ENCODE measurements at places on chromosomes 7 and 10.

- no peak for DNase-seq
Observed at GRCh38 chr10:7583626-7584025, 83.1 kb downstream of the ITIH5 start.

DNA sequence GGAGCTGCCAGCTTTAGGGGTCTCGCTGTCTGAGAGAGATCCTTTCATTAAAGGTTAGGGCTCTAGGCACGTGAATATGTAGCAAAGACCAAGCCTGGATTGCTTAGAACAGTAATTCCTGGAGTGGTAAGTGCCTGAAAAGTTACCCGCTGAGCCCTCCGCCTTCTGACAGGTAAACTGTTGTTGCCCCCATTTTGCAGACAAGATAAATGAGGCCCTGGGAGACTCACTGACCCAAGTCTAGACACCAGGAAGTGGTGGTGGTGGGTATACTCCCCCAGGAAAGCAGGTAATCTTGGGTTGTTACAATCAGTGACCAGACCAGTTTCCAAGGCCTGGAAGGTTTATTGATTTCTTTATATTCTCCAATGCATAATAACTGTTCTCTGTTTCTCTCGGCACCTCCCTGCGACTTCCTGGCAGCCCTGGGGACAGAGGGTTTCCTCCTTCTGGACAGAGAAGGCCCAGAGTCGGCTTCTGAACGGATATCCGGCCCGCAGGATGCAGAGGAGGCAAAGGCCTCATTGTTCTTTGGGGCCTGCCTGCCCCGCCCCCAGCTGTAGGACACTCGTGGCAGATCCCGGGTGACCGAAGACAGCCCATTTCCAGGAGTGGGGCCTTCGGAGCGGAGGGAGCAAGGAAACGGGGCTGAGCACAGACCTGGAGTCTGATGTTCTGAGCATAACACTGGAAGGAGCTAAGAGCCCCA is 1.3 kb upstream of the GRK5 start:
- DNase-seq: peak; percentile 60

GRCh38 chr10:73867126-73867807 is 7.1 kb downstream of the CAMK2G start:
- no peak for DNase-seq

- DNase-seq: no peak
Observed at GRCh38 chr10:71547876-71548846, 151.4 kb downstream of the CDH23 start.

GRCh38 chr10:22723343-22723779 is 9.0 kb upstream of the PIP4K2A start:
- DNase-seq: no peak

GRCh38 chr7:97179454-97180104 is 62.1 kb downstream of the SDHAF3 start:
- DNase-seq: no peak

DNA sequence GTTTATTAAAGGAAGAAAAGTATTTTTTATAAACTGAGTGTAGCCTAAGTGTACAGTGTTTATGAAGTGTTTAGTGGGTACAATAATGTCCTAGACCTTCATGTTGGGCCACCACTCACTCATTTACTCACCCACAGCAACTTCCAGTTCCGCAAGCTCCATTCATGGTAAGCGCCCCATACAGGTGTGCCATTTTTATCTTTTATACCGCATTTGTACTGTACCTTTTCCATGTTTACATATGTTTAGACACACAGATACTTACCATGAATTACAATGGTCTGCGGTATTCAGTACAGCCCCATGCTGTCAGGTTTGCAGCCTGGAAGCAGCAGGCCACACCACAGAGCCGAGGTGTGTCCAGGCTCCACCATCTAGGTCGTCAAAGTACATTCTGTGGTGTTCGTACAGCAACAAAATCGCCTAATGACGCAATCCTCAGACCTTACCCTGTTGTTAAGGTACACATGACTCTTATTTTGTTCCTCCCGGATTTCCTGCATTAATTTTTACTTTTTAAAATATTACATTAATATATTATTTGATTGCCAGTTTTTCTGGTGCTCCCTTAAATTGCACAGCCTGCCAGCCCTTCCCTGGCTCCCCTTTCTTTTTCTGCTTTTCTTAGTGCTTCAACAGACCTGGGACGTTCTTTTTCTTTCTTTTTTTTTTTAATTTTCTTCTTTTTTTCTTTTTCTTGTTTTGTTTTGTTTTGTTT is 881 bp upstream of the SSBP1 start:
- no peak for DNase-seq

GRCh38 chr10:49258350-49258683 is 40.7 kb upstream of the C10orf71 start:
- no peak for DNase-seq

DNA sequence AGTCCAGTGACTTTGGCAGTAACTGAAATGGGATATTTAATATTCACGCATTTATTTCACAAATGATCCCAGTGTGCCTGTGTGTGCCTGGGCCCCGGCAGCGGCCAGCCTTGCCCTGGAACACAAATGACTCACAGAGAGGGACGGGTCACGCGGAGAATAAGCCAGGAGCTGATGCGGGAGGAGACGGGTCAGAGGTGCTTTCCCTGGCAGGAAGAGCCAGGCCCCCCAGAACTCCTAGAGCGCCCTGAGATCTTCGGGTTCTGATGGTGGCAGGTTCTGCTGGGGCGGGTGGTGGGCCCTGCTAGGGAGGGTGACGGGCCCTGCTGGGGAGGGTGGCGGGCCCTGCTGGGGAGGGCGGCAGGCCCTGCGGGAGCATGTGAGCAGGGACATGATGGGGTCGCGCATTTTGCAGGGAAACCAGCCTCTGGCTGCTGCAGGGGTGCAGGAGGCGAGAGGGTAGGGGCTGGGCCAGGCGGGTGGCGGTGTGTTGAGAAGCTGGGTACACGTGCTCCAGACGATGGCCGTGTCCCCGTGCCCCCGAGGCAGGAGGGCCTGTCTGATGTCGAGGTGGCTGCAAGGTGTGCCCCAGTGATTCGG is 84.2 kb upstream of the DIP2C start:
- peak; percentile 90 for DNase-seq

DNA sequence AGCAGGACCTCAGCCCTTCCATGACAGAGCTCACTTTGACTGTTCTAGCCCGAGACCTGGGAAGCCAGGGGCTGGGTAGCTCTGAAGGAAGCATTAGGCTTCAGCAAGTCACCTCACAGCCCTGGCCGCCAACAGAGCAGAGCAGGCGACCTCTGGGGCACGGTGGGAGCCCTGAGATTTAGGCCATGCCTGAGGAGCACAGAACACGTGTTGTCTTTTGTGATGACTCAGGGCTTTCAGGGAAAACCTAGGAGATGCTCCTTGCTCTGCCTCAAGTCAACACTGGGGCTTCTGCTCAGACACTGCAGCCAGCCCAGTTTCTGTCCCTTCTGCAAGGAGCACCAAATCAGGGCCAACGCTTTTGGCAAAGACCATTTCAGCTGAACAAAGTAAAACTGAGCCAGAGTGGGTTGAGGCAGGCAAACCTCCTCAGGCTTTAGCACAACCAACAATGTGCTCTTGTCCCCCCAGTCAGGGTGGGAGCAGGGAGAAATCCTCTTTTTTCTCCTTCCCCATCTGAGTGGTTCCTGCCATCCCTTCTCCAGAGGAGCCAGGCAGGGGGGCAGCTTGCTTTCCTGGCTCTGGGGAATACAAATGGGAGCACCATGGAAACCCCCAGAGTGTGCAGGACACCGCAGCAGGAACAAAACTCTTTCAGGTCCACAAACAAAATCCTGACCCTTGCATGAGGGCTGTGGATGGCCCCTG is 14.4 kb downstream of the CAMK2G start:
- no peak for DNase-seq

DNA sequence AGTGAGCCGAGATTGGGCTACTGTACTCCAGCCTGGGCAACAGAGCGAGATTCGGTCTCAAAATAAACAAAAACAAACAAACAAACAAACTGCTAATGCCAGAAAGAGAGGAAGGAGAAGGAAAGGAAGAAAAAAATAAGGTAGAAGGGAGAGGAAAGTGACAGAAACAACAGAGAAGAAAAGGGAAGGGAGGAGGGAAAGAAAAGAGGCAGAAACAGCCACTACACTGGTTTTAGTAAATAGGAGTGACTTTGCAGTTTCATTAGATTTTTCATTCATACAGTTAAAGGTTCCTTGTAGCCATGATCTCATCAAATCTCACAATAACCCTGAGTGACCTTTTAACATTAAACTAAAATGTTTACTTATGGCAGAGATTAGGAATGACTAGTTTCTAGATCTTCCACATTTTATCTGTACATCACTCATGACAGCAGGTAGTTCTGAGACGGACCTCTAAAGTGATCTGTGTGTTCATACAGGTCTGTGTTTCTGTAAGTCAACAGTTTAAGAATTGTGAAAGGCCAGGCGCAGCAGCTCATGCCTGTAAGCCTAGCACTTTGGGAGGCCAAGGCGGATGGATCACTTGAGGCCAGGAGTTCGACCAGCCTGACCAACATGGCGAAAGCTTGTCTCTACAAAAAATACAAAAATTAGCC is 191.3 kb upstream of the KLF14 start:
- no peak for DNase-seq

- DNase-seq: no peak
Observed at GRCh38 chr7:135206941-135207391, 4.4 kb downstream of the WDR91 start.

GRCh38 chr10:47326927-47327330 is 4.7 kb downstream of the GDF2 start:
- DNase-seq: peak; percentile 72

- peak; percentile 92 for DNase-seq
Observed at GRCh38 chr7:1055956-1056784, 11.8 kb downstream of the GPR146 start.

GRCh38 chr10:6755781-6756460 is 175.8 kb upstream of the PRKCQ start:
- DNase-seq: no peak
